ENCODE measurements at places on chromosomes 6 and 20.
A peak's percentile ranks its signal among the peaks of the same experiment; 100 is the strongest.

DNA sequence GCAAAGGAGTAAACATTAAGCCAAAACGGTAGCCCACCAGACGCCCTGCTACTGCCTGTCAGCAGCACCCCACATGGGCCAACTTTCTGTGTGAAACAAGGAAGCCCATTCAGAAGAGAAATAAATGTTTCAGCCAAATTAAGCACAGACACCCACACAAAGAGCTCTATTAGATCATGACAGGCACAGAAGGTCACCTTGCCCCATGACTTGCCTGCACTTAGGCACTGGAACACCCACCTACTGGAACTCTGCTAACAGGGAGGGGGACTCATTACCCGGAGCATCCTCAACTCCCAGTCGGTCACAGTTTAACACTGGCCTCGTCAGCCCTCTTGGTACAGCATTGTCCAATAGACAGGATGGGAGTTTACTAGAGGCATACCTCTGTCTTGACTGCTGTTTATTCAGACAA lies 31.8 kb downstream of the GFOD1 start:
- no peak for DNase-seq

- peak; percentile 36 for DNase-seq
Observed at GRCh38 chr6:106090001-106090400, 3.9 kb downstream of the PRDM1 start.

- DNase-seq, result no peak
Observed at GRCh38 chr6:79404677-79405076, 132.6 kb downstream of the LCA5 start.

DNA sequence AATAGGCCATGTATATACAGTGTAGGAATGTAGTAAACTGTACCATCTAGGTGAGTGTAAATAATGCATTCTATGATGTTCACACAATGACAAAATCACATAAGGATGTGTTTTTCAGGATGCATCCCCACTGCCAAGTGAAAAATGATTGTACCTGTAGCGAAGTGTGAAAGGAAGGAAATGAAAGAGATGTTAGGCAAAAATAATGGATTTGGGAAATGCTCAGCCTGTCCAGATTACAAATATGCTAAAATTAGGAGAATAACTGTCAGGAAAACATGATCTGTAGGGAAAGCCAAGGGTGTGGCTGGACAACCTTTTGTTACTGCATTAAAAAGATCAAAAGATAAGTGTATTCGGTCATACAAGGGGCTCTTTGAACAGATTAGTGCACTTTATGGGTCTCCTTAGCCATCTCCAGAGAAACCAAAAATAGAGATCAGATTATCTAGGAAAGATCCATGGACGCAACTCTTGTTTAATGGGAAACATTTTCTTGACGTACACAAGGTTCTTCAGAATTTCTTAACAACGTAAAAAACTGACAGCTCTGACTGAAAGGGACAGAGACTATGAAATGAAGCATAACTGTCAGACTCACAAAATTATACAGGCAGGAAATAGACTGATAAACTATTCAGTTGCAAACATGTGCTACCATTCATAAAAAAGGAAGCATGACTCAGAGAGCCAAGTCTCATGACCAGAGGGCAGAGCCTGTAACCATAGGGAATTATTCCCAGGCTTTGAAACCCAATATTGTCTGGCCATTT lies 253.6 kb upstream of the RAB32 start:
- DNase-seq, result peak; percentile 90

DNA sequence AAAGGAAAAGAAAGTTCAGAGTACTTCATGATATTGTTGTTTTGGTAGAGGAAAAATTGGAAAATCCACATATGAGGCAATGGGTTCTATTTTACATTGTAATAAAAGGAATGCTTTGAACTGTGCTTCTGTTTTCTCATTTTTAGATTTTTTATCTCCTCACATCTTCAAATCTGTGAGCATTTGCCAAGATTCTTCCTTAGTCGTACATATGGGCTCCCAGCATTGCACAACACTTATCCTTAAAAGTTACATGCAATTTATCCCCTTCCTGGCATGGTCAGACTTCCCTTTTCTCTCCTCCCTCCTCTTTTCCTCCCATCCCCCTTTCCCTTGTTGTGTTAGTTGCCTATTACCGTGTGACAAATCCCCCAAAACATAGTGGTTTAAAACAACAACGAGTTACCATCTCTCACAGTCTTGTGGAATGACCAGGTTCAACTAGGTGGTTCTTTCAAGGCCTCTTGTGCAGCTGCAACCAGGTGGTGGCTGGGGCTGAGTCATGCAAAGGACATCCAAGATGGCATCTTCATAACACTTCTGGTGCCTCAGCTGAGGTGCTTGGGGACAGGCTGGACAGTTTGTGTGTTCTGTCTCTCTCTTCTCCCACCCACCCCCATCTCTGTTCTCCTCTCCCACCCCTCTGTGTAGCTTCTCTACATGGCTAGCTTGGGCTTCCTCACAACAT lies 68.7 kb downstream of the TXNDC5 start:
- DNase-seq, result no peak

- DNase-seq, result no peak
Observed at GRCh38 chr6:22884456-22884855, 315.1 kb downstream of the HDGFL1 start.

DNA sequence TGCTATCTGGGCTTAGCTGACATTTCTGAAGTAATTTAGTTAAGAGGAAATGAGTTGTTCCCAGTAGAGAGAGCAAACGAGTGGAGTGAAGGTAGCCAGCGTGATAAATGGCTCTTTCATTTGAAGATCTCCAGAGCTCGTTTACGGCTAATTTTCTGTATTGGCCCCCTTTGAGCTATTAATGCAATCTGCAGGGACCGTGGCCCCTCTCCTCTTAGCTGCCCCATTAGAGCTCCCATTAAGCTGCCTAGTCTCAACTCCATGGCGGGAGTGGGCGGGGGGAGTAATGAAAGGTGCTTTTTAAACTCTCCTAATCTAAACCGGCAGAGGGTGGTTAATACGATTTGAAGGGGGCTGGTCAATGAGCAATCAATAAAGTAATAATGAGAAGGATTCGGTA lies 12.5 kb downstream of the TFAP2B start:
- DNase-seq, result no peak

GRCh38 chr6:97394160-97394748 lies 111.2 kb upstream of the MMS22L start:
- peak; percentile 73 for DNase-seq

DNA sequence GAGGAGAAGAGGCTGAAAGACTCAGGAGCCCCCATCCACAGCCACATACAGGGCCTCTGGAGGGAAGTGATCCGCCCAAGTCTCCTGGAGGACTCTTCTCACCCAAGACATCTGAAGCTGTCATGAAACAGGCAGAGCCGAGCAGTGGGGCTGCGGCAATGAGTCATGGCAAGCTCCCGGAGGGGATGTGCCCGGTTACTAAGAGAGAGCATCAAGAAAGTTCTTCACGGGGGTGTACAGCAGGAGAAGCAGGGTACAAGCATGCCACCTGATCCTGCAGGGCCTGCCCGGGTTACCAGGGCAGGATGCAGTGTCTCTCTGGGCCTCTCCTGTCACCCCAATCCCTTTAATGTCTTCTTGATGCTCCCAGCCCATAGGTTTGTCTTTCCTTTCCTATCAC lies 21.1 kb downstream of the TRIM26 start:
- no peak for DNase-seq

GRCh38 chr20:35226884-35227681 lies 593 bp downstream of the MMP24 start:
- peak; percentile 64 for DNase-seq

DNA sequence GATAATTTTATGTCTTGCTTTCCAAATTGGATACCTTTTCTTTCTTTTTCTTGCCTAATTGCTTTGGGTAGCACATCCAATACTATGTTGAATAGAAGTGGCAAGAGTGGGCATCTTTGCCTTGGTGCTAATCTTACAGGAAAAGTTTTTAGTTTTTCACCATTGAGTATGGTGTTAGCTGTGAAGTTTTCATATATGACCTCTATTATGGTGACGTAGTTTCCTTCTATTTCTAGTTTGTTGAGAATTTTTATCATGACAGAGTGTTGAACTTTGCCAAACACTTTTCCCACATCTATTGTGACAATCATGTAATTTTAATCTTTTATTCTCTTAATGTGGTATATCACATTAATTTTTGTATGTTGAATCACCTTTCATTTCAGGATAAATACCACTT lies 216.1 kb downstream of the LRFN2 start:
- no peak for DNase-seq

GRCh38 chr20:1775117-1775516 lies 117.5 kb upstream of the SIRPG start:
- peak; percentile 31 for DNase-seq

GRCh38 chr6:105680131-105680530 lies 277.2 kb upstream of the PREP start:
- no peak for DNase-seq

GRCh38 chr20:57587989-57588377 lies 27.1 kb downstream of the PCK1 start:
- DNase-seq, result no peak

DNA sequence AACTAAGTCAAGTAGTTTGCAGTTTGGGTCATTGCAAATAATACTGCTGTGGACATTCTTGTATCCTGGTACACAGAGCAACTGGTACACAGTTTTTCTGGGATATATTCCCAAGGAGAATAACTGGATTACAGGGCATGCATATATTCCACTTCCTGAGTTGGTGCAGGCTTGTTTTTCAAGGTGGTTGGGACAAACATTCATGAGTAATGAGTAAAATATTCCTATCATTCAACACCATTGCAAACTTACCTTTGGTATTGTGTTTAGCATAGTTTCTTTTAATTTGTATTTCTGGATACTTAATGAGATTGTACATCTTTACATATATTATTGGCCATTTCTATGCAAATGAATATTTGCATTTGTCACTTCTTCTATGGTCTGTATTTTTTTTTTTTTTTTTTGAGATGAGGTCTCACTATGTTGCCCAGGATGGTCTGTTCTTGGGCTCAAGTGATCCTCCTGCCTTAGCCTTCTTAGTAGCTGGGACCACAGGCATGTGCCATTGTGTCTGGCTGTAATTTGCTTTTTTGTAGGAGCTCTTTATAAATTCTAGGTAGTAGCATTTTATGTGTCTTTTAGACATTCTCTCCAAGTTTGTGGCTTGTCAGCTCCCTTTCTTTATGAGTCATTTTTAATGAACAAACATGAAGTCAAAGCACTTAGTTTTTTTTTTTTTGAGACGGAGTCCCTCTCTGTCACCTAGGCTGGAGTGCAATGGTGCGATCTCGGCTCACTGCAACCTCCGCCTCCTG lies 158.7 kb downstream of the SOX4 start:
- no peak for DNase-seq

DNA sequence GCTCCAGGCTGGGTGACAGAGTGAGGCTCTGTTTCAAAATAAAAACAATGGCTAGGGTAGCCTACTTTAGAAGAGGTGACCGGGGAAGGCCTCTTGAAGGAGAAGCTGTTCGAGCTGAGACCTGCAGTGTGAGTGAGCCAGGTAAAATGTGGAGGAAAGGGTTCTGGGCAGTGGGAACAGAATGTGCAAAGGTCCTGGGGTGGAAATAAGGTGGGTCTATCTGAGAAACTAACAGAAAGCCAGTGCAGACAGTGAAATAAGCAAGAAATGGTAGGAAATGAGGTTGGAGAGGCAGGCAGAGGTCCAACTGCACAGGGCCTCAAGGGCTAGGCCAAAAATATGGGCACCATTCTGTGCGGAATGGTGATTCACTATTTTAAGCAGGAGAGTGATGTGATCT lies 53.4 kb downstream of the BPIFB1 start:
- DNase-seq, result no peak

DNA sequence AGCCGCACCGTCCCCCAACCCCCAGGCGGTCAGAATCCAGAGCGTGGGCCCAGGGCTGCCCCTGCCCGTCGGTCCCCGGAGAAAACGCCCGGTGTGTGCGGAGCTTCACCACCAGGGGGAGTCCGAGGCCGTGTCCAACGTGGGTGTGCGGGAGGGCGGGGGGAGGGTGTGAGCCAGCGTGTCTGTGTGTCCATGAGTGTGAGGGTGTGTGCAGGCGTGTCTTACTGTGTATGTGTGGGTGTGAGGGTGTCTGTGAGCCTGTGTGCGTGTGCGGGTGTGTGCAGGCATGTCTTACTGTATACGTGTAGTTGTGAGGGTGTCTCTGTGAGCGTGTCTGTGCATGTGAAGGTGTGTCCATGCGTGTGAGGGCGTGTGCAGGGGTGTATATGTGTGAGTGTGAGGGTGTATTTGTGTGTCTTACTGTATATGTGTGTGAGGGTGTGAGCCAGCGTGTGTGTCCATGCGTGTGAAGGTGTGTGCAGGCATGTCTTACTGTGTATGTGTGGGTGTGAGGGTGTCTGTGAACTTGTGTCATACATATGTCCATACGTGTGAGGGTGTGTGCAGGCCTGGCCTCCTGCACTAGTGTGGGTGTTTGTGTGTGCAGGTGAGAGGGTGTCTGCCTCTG lies 24.6 kb upstream of the GATA5 start:
- DNase-seq, result peak; percentile 73

DNA sequence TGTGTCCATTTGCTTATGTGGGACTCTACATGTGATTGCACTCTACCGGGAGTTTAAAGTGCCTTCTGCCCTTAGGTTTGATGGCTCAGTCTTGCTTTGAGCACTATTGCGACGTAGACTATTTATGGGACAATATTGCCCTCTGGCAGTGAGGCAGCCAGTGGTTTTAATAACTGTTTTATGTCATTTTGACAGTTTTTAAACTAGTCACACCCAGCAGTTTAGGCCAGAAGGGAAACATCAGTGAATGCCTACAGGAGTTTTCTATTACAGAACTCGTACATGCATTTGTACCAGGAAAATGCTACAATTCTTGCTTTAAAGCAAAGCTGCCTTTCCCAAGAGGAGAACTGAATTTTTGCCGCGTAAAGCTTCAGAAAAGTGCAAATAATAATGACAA lies 813.7 kb downstream of the KIF16B start:
- DNase-seq, result peak; percentile 21

GRCh38 chr6:169700296-169700695 lies 1.5 kb downstream of the WDR27 start:
- DNase-seq, result peak; percentile 74

DNA sequence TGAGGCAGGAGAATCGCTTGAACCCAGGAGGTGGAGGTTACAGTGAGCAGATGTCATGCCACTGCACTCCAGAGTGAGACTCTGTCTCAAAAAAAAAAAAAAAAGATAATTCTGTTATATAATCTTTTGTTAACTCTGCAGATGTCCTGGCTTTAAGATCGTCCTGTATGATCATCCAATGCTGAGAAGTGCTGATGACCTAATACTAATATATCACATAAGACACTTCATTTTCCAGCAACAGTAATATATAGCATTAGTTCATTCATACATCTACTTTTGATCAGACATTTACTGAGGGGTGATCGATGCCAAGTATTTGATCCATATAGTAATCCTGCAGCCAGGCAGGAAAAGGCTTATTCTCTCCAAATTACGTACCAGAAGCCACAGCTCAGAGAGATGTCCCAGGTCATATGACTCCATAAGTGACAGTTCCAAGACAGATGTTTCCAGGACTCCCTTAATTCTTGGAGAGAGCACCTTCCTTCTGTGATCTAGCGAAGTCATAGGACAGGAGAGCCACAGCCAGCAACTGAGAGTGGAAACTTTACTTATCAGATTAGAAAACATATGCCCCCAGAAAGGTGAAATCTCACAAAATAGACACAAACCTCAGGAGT lies 60.7 kb downstream of the SHLD1 start:
- no peak for DNase-seq

- DNase-seq, result no peak
Observed at GRCh38 chr6:168883410-168884049, 370.1 kb downstream of the THBS2 start.

- no peak for DNase-seq
Observed at GRCh38 chr6:148471624-148472159, 129.1 kb downstream of the SASH1 start.
